ENCODE measurements at places on chromosomes 12 and 14.

DNA sequence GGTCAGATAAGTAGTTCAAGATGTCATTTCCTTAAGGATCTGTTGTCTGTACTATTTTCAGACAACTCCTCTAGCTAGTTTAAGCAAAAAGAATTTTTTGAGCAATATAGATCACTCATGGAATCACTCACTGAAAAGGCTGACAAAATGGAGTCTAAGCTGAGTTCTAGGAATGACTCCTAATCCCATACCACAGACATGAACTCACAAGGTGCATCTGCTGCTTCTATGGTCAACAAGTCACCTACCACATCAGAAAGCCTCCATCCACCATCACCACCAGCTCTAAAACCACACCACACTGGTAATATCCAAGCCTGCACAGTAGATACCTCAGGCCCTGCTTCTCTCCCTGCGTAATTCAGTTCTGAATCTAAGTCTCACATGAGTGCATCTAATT, 33.0 kb downstream of the PWP1 start:
- no peak for DNase-seq

- DNase-seq: no peak
Measured at GRCh38 chr14:97428808-97429440, 631.7 kb downstream of the VRK1 start.

GRCh38 chr12:43444940-43445564, 107.0 kb downstream of the ADAMTS20 start:
- DNase-seq: no peak

- no peak for DNase-seq
Measured at GRCh38 chr12:129373746-129374145, 520.5 kb downstream of the GLT1D1 start.

DNA sequence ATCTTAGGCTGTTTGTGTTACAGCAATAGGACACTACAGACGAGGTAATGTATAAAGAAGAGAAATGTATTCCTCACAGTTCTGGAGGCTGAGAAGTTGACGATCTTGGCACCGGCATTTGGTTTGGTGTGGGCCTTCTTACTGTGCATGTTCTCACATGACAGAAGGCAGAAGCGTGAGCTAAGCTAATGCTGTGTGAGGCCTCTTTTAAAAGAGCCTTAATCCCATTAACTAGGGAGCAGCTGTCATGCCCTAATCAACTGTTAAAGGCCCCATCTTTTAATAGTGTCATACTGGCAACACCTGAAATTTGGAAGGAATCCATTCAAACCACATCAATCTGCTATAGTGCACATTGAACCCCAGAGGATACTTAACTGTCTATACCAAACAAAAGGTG, 992.9 kb downstream of the GALC start:
- no peak for DNase-seq

Measured in DMS79 (cell line).